GM04504 (cell line): ENCODE measurements at places on chromosomes 7 and 10.

DNA sequence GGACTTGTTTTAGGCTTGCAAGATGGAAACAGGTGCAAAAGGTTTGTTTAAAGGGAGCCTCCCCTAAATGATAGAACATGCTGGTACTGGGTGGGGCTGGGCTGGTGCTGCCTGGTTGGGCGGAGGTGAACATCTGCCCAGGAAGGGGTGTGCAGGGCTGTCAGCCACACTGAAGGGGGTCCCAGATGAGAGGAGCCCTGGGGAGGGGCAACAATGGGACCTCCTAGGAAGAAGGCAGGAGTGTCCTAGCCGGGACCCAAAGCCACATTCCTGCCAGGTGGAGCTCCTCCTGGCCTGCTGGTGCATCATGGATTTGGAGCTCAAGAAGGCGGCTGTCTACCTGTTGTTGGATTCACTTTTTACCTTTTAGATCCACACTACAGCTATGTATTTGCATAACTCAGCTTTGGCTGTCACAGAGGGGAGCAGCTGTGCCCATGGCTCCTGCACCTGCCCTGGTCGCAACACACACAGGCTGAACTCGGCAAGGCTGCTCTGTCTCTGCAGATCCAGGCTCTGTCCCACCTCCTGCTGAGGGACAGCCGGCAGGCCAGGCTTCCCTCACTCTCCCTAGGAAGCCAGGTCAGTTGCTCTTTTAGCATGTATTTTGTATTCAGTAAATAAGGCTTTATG lies 59.9 kb downstream of the ADARB2 start:
- DNase-seq, result no peak

DNA sequence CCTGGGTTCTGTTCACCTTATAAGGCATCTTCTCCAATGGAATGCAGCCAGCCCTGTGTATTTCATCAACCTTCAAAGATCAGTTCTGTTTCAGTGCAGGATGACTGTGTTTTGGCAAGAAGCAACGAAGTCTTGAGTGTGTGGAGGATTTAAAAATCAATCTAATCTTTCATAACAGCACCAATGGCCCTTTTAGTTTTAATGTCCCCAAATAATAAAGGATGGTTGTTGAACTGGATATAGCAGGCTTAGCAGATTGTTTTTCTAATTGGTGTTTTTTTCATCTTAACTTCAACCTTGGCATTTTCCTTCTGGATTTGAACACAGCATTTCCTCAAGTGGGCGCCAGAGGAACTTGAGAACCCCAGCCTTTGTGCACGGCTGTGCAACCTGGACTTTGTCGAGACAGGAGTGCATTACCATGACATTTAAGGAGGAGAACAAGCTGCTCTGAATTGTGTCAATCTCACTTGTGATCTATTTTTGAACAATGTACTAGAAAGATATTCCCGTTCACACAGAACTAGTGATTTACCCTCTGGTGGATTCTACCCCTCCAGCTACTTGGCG lies 313.3 kb upstream of the AKR1E2 start:
- DNase-seq, result no peak

DNA sequence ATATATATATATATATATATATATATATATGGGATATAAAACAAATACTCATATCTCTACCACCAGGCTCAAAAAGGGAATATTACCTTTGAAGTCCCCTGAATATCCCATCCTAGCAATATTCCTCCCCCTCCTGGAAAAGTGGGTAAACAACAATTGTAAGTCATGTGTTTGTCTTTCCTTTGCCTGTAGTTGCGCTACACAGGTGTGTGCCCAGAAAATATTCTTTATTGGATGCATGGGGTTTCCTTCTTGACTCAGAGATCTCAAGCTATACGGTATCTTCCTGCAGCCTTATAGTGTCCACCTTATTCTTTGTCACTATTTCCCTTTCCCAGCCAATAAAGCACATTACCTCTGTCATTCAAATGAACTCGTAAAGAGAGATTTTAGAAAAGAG lies 54.2 kb downstream of the MET start:
- no peak for DNase-seq

GRCh38 chr7:31052841-31053601 lies 913 bp downstream of the ADCYAP1R1 start:
- DNase-seq, result no peak

GRCh38 chr10:58318346-58318745 lies 16.5 kb upstream of the UBE2D1 start:
- DNase-seq, result no peak

GRCh38 chr7:156667110-156667426 lies 26.5 kb downstream of the RNF32 start:
- no peak for DNase-seq
